ENCODE measurements at places on chromosomes 1 and 21.

- DNase-seq: no peak
These were observed 15.1 kb downstream of the NFASC start for GRCh38 chr1:204885790-204886189.

DNA sequence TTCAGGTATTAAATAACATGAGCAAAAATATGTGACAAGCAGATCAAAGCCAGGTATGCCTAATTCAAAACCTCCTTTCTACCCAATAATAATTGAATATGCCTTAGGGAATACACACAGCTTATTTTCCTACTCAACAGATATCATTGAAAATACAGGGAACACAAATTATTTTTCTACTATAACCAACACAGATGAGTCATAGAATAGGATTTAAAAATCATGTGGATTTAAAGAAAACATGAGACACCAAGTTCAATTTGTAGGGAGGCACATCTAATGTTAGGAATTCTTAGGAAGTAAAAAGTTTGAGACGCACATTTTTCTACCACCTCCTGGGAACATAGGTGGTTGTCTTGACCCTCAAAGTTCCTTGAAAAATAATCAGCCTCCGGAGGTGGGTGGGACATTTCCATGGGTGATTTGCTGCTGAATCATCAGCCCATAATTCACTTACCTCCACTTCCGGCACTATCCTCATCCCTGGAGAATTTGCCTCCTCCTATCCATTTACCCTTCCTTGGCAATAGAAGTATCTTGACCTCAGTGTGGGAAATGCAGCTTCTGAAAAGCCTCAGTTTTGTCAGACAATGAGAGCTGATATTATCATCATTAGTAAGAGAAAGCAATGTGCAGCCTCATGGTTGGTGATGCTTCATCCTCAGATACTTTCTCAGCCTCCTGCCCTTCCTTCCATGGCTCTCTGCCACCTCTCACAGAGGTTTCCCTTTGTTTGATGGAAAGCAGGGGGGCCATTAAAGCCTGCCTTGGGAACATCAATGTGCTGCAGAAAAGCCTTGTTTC is 33.5 kb upstream of the RGS4 start:
- DNase-seq: peak; percentile 99

DNA sequence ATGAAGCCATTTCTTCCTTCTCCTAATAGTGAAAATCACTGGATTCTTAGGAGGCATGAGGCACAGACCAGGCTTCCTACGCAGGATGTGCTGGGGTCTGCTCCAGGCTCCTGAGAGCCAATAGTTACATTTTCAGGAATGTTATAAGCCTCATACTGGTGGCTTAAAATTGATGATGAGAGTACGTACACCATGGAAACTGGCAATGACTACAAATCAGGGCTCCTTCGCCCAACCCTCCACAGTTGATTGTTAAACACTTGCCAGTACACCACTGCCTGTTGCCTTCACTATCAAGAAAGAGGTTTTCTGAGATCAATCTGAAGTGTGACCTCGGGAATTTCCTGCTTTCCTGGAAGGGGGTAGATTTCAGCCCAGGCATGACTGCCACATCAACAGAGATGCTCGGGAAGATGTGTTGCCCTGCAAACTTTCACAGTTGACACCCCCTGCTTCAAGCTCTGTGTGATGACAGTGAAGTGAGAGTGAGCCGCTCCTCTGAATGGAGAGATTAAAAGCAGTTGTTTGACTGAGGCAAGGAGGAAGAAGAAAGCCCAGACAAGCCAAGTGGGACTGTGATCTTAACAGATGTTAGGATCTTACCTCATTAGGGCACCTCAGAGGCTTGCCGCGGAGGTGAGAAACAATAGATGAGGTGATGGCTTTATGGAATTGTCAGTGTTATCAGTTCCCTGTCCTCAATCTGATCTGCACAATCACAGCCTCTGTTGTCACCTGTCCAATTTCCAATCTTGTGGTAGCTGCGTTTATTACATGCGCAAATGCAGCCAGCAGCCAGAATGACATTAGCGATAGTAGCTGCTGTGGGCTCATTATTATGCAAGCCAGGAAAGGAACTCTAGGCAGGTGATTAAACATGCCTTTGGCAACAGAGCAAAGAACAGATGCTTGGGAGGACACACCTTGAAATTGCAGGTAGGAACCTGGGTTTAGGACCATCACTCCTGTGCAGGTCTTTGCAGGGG is 277.3 kb downstream of the KAZN start:
- no peak for DNase-seq

DNA sequence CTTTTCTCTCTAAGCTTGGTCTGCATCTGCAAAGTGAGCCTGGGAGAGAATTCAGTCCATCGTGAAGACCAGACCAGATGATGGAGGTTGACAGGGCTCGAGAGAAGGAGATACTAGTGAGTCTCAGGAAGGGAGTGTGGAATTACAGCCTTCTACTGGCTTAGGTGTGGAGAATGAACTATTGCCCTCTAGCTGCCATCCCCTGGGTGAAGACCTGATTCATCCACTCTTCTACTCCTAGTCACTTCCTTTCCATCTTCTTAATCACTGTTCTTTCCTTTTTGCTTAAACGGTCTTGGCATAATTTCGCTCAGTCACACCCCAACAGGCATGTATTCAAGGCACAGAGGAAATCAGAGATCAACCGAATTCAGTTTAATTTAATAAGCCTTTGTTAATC is 34.0 kb upstream of the HSD17B7 start:
- DNase-seq: peak; percentile 35

DNA sequence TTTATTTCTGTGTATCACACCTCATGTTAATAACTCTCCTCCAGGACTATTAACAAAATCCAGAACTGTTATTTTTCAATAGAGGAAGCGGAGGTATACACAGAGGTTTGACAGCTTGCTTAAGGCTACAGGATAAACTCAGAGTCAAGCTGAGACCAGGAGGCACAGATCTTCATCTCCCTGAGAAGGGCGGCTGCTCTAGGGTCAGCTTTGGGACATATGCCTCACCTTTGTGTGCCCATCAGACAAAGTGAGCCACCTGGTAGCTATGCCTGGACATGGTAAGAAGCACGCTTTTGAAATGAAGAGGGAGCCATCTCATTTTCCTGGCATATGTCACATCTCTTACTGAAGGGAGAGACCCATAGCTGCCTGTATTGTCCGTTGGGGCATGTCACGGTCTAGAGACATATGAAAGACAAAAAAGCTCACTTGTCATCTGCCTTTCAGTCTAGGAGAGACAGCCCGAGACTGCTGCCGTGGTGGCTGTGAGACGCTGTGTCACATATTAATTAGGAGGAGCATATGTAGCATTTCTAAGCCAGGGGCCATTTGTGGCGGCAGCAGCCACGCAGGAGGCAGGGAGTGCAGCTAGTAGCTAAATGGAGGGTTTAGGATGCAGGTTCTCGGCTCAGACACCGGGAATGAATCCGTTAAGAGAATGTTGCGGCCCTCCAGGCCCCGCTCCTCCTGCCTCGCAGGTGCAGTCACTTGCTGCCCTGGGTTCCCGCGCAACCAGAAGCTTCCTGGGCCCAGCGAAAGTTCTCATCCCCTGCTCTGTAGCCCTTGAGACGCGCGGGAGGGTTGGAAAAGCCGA is 161.3 kb upstream of the C1orf21 start:
- DNase-seq: no peak

GRCh38 chr21:17784180-17784598 is 35.0 kb downstream of the C21orf91 start:
- DNase-seq: no peak

- DNase-seq: no peak
These were observed 80.0 kb downstream of the USP25 start for GRCh38 chr21:15809818-15810217.

DNA sequence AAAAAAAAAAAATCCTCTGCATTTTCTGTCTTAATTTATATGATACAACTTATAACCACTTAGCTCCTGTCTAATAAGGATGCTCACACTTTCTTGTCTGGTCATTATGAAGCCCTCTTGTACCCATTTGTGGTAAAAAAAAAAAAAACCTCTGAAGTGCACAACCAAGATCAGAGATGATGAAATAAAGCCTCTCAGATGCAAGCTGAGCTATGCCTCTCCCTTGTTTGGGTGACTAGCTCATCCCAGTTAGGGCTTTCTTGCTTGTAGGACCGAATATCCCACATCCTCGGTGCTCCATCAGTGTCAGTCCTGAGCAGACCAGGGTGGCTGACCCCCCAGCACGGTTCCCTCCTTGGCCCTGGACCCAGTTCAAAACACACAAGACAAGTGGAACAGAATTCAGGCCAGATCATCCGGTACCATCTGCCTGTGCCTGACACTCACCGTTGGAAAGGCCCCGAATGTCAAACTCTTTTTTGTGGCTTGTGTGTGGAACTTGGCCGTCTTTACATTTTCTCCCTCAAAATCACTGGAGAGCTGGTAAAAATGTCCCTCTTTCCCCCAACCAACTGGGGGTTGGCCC is 6.3 kb upstream of the SELENON start:
- no peak for DNase-seq

DNA sequence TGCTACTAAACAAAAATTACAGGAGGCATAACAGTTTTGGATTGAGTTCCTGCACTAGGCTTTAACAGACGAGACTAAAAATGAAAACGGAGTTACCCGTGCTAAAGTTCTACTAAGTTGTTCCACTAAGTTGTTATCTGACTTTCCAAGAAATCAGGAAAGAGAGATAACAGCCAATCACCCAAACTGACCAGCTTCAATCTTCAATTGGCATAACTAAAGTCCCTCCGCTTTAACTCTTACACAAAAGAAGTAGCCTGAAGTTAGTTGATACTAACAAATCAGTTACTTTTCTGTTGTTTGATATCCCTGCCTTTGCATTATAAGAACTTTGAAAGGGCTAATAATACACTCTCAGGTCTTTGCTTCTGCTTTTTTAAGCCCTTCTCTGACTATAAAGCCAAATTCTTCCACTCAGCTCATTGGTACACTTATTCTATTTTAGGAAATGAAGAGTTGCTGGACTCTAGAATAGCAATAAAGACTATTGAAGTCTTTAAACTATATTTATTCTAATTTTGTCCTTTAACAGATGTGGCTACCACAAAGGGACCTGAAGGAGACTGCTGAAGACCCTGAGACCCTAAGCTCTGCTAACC is 61.3 kb downstream of the TESK2 start:
- no peak for DNase-seq

DNA sequence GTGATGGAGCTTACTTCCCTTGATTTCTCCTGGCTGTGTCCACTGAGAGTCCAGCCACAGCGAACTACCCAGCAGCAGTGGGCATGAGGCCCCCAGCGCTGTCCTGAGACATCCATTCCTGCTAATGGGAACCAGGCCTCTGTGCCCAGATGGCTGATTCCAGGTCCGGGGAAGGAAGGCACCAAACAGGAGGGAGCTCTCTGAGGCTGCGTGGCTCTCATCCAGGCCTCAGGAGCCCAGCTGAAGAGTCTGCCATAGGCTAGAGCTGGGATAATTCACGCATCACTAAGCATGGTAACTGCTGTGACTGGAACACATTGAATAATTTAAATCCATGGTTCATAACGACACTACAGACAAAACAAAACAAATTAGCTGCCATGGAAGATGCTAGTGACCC is 24.7 kb upstream of the LRRC47 start:
- DNase-seq: peak; percentile 69

- DNase-seq: no peak
These were observed 345.4 kb upstream of the NCAM2 start for GRCh38 chr21:20652846-20653245.

DNA sequence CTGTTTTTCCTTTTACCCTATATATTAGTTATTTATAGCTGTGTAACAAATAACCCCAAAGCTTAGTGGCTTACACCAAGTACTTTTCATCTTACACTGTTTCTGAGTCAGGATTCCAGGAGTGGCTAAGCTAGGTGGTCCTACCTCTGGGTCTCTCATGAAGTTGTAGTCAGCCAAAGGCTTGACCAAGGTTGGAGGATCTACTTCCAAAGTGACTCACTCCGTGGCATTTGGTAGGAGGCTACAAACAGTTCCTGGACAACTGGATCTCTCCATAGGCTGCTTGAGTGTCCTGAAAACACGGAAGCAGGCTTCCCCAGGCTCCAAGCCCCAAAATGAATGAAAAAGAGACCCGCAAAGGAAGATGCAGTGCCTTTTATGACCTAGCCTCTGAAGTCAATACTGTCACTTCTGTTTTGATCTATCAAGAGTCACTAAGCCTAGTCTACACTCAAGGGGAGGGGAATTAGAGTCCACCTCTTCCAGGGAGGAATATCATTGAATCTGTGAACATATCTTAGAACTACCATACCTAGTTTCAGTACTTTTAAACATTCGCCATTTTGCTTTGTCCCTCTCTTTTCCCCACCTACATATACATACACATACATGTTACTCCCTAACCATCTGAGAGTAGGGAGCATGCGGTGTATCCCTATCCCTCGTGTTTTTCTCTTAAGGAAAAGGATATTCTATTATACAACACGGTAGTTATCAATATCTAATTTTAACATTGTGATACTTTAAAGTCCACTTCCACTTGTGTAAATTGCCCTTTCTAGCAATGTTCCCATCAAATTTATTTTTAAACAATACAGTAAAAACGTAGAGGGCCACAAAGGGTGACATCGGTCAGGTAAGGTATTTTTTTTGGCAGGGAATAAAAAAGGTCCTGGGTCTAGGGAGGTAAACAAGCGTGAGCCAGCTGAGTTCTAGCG is 67.2 kb downstream of the SLC35A3 start:
- DNase-seq: peak; percentile 80

DNA sequence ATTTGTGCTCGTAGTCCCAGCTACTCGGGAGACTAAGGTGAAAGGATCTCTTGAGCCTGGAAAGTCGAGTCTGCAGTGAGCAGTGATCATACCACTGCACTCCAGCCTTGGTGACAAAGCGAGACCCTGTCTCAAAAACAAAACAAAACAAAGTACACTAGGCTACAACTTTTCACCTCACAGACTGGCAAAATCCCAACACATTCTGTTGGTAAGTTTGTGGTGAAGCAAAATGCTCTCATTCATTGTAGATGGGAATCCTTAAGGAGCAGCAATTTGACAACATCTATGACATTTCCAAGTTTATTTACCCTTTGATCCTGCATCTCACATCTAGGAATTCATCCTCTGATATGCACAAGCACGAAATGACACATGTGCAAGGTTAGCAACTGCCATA is 20.2 kb upstream of the SLC1A7 start:
- no peak for DNase-seq

- no peak for DNase-seq
These were observed 33.1 kb downstream of the SOAT1 start for GRCh38 chr1:179326746-179327145.

GRCh38 chr1:203216274-203217138 is 13.0 kb downstream of the CHIT1 start:
- DNase-seq: peak; percentile 69

- no peak for DNase-seq
These were observed 9.3 kb downstream of the MYOC start for GRCh38 chr1:171643156-171643555.

DNA sequence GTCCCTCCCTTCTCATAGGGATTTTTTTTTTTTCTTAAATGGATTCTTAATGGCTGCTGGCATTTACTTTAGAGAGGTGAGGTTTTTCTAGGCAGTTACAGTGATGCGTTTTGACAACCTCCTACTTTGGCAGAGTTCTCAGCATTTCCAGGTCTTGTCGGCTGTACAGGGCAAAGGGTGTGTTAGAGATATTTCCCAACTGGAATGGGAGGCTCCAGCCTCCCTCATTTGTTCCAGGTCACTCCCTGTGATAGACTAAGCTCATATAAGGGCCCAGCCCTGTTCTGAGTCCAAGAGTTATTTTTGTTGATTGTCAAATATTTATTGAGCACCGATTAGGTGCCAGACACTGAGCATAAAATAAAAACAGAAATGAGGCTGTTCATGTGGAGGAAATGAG is 7.6 kb upstream of the XKR8 start:
- no peak for DNase-seq

- DNase-seq: peak; percentile 59
These were observed 69.7 kb downstream of the CC2D1B start for GRCh38 chr1:52296345-52296744.
